ENCODE measurements at places on chromosomes 2 and 18.

GRCh38 chr2:236165842-236166795 is 2.1 kb downstream of the GBX2 start:
- DNase-seq = peak; percentile 47

DNA sequence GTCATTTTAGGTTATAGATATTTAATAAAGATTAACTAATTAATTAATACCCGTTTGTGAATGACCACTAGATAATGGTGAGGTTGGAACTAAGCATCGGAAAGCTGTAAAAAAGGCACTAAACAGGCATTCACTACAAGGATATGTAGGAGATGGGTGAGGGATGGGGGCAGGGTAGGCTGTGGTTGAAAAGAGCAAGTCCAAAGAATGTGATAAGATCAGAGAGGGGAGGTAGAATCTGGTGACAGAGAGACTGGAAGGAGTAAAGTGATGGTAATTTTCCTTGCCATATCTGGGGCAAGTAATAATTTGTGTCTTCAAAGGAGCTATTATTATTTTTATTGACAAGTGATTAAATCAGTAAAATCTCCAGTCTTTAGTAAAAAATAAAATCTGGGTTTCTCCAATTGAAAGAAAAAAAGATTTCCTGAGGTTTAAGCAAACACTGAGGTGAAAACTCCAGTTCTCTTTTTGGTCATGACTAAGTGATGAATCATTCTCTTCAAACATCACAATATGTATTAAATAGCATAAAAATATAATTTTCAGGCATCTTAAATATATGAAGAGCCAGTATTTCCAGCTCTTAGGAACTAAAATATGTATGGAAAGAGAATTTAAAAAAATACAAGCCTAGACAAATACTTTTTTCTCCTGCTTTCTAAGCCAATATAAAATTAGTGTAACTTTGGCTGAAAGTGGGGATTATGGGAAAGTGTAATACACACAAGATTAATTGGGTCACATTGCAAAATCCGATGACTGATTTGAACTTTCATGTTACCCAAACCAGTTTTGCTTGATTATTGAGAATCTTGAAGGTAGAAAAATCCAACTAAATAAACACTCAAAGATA is 259.1 kb upstream of the RBMS1 start:
- peak; percentile 76 for DNase-seq

GRCh38 chr2:178271094-178271493 is 76.8 kb downstream of the OSBPL6 start:
- no peak for DNase-seq

GRCh38 chr2:127887776-127888130 is 2.0 kb upstream of the AMMECR1L start:
- DNase-seq = no peak

- peak; percentile 7 for DNase-seq
Measured at GRCh38 chr2:29420999-29421782, 306.0 kb downstream of the CLIP4 start.

DNA sequence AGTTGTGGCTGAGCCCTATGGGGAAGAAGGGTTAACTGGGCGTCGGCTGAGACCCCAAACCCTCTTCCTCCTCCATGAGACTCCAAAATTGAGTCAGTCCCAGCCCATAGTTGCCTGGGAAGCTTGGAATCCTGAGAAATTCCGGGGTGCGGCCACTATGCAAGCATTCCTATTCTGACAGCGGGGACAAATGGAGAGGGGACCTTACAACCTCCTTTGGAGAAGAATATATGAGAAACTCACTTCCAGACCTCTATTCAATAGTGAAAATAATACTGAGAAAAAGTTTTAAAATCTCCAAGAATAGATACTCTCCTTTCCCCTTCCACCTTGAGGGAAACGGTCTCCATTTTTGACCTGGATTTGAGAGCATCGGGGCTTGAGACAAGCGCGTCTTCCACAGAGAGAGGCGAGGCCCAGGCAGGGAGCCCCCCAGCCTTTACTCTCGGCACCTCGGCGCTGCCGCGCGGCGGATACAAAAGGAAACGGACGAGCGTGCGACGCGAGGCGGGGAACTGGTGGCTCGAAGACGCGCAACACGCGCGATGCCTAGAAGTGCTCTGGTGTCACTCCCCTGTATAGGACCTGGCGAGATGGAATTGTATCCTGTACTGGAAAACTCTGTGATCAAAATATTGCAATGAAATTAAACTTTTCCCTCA is 11.1 kb downstream of the NR4A2 start:
- DNase-seq = peak; percentile 64

DNA sequence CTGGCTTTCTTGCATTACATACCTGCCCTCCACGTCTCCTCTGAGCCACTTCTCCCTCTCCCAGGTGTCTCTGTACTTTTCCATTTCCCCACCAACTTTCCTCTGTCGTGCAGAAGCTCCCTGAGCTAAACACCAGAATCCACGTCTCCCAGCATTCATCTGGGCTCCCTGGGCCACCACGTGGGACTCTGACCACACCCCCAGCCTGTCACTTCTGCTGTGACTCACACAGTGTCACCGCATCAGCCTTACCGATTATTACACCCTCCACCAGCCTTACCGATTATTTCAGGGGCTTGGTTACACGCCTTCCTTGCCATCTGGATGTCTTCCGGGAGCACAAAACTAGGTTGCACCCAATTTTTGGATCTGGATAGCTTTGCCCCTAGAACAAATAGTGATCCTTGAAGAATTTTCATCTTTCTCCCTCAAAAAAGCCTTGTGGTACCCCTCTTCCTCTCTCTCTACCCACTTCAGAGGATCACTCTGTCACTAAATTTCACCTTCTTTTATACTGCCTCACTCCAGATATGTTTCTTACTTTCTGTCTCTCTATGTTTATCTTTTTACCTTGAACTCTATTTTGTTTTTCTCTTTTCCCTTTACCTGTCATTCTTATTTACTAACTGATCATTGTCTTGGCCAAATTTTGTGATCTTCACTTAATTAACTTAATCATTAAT is 136.9 kb upstream of the CAB39 start:
- no peak for DNase-seq

DNA sequence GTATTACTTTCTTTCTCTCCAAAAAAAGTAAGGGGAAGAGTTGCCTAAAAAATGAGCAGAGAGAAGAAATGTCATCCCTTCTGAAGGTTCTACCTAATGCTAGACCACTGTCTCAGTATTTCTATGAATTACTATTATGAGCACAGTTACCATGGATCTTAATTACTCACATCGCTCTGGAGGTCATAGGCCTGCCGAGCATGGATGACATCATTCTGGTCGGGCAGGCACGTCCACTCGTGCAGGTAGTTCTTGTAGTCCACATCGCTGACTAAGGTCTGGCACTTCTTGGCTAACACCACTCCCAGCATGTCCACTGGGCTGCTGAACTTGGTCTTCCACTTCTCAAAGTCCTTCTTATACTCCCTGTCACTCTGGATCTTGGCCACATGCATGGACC is 106.9 kb downstream of the NEB start:
- DNase-seq = no peak

GRCh38 chr2:112688086-112688880 is 32.5 kb upstream of the NT5DC4 start:
- no peak for DNase-seq

GRCh38 chr2:95043300-95044093 is 18.0 kb downstream of the MAL start:
- DNase-seq = peak; percentile 33

- DNase-seq = no peak
Measured at GRCh38 chr2:214960677-214961076, 151.2 kb upstream of the BARD1 start.

DNA sequence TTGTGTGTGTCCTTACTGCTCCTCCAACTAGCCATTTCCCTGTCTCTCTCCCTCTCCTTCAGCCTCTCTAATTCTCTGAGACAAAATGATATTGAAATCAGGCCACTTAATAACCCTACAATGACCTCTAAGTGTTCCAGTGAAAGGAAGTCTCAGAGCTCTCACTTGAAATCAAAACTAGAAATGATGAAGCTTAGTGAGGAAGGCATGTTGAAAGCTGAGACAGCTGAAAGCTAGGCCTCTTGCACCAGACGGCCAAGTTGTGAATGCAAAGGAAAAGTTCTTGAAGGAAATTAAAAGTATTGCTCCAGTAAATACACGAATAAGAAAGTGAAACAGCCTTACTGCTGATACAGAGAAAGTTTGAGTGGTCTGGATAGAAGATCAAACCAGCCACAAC is 72.9 kb downstream of the PRKCE start:
- no peak for DNase-seq

DNA sequence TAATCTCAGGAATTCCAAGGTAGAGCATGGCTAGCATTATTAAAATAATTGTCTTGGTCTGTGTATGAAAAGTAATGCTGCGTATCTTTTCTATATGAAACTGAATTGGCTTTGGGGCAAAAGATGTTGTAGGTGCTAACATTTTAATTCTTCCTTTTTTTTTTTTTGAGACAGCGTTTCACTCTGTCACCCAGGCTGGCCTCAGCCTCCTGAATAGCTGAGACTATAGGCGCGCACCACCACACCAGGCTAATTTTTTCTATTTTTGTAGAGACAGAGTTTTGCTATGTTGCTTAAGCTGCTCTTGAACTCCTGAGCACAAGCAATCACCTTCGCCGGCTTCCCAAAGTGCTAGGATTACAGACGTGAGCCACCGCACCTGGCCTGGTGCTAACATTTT is 172.6 kb upstream of the STON1 start:
- DNase-seq = no peak

DNA sequence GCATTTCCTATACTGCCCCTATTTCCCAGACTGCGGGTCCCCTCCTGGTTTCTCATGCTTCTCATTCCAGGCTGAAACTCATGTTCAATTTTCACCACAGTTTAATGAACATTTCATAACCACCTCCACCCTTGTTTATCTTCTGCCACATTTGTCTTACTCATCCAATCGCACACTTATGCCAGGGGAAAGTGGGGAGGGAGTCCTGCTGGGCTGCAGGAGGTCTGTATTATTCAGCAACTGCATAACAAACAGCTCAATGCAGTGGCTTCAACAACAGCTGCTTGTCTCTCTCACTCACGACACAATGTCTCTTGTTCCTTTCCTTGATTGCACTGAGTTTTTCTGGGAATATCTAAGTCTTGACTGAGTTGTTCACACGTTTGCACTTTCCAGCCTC is 106.0 kb downstream of the ZNF519 start:
- no peak for DNase-seq

GRCh38 chr18:66210875-66211274 is 393.0 kb downstream of the CDH19 start:
- DNase-seq = no peak

GRCh38 chr2:47003641-47004427 is 88.2 kb upstream of the MCFD2 start:
- peak; percentile 30 for DNase-seq

DNA sequence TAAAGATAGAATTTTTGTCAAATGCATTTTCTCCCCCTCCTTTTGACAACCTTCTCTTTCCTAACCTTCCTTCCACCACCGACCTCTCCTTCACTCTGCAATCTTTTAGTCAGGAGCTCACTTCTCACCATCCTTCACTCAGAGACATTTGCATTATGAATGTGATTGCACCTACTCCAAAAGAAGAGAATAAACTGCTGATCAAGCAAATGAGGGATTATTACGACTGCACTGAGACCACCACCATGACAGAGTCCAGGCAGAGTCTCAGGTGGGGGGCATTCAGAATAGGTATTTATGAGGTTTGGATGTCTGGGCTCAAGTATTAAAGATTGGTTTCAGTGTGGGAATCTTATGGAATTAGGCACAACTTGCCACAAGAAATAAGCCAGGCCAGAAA is 483.9 kb downstream of the PTH2R start:
- DNase-seq = no peak

- no peak for DNase-seq
Measured at GRCh38 chr2:171410101-171410500, 23.7 kb downstream of the METTL8 start.

DNA sequence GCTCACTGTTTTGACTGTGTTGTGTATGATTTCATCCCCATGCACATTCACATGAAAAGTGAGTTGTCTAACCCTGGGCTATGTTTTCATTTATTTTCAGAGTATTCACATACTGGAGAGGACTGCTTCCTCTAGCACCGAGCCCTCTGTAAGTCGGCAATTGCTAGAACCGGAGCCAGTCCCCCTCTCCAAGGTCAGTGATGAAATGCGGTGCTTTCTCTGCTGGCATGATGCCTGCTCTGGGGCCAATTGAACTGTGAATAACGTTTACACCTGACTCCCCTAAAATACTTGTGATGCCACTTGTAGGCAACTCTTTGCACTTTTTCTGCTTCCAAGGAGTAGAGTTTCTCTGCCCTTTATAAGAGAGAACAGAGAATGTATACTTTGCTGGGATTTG is 126.9 kb downstream of the PRKRA start:
- no peak for DNase-seq

GRCh38 chr2:46232860-46233259 is 64.3 kb upstream of the EPAS1 start:
- DNase-seq = no peak

- DNase-seq = no peak
Measured at GRCh38 chr2:134707330-134707676, 11.5 kb downstream of the TMEM163 start.

DNA sequence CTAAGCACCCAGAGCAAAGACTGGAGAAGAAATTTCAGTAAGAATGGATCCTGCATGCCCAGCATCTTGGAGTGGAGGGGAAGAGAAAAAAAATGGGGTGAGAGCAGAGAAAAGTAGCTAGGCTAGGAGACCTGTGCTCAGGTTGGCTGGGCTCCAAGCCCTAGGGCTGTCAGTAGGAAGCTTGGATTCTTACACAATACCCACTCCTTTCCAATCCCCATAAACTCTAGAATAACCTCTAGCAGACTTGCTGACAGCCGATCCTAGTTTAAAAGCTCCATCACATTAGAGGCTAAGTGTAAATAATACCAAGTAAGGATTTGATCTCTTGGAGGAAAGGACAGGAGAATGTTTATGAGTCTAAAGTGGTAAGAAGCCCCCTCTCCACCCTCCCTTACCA is 46.2 kb upstream of the NABP1 start:
- no peak for DNase-seq

- no peak for DNase-seq
Measured at GRCh38 chr2:46171996-46172546, 125.1 kb upstream of the EPAS1 start.

- DNase-seq = no peak
Measured at GRCh38 chr18:63107171-63107845, 212.3 kb downstream of the BCL2 start.

DNA sequence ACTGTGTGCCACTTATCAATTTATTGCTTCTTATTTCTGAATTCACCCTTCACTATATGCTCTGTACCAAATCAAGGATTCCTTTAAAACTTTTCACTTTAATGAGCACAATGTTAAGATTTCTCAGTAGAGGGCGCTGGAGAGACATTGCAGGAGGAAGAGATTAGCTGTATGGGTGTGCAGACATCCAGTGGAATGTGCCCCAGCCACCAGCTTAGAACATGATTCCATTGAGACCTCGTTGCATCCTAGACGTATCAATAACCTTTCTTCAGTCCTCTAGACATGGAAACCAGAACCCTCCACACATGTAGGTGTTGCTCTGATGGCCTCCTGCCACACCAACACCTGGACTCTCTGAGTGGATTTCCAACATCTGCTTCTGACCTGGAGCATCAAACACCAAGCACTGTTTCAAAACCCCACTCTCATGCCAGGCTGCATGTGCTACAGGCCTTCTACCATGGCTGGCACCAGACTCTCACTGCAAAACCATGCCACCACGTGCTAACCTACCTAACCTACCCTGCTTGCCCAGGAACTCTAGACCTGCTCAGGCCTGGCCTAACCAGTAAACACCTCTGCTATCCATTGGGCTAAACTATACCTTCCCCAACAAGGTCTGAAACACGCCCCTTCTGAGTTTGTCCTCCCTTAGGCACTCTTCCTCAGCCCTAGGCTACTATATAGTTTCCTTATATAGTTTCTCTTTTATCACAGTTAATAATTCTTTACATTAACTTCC is 633.2 kb upstream of the PKDCC start:
- peak; percentile 76 for DNase-seq

Data from mesendoderm (in vitro differentiated cells).